ENCODE measurements at places on chromosomes 4 and X.

DNA sequence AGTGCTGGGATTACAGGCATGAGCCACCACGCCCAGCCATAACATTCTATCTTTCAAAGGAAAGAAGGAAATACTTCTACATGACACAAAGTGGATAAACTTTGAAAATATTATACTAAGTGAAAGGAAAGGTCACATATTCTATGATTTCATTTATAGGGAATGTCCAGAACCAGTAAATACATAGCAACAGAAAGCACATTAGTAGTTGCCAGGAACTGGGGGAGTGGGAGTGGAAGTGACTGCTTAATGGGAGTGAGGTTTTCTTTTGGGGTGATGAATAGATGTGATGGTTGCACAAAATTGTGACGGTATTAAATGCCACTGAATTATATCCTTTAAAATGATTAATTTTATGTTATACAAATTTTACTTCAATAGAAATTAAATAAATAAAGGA lies 95.7 kb upstream of the IL15 start:
- DNase-seq = no peak

DNA sequence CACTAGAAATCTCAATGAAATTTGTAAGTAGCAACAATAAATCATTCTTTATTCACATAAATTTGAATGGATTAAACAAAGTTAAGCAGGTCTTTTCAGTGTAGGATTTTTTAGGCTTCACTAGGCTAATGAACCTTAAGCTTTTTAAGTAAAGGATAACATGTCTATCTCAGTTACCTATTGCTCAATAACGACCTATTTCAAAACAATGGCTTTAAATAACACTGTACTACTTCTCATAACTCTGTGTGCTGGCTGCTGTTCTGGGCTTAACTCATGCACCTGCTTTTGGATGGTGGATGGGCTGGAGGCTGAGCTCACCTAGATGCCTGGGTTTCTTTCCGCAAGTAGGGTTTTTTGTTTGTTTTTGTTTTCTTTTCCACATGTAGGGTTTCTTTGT lies 495.0 kb upstream of the SLIT2 start:
- DNase-seq = no peak

DNA sequence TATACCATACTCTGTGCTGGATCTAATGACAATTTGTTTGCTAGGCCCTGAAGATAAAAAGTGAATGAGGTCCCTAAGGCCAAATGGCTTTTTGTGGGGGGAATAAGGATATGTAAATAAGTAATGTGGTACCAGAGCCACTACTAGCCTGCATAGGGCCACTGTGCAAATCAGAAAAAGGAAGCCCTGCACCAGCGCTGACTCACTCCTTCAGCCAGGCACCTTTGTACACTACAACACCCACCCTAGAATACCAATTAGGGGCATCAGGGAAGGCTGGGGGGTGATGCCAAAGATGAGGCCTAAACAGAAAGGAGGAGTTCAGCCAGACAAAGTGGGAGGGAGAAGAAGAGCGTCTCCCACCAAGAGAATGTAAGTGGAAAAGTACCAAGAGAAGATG lies 122.2 kb downstream of the CAMK2D start:
- no peak for DNase-seq

DNA sequence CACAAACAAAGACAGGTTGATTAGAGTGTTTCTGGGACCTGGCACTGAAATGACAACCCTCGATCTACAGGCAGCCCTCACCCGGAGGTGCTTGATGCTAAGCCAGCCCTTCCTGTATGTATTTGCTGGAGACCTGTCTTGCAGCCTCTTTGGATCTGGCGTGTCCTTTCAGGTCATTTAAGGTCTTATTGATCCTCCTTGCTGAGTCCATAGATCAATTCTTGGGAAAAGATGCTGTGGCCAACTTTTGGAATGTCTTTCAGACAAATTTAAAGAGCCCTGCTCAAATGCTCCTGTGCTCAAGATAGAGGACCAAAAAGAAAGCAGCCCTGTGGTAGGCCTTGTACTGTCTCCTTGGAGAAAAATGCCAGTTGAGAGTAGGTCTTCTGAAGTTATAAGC lies 6.8 kb upstream of the SETD7 start:
- DNase-seq = no peak

DNA sequence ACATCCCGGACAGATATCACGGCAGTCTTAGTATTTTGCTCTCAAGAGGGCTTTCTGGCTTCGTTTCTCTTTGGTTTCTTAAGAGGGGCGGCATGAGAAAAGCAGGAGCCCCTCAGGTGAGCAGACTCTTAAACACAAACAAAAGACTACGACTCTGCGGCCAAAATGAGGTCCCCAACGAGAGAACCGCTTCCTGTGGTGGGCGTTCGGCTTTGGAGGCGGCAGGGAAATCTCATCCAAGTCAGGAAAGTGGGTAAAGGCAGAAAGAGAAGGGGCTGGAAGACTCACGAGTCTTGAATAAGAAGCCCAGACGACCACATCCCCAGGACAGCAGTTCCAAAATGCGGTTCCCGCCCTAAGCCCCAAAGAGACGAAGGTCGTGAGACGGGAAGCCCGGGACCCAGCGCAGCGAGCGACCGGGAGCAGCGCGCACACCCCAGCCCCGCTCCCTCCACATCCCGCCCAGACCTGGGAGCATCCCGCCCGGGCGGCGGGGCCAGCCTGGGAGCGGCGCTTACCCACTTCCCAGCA lies 409 bp downstream of the UGDH start:
- peak; percentile 48 for DNase-seq

- DNase-seq = no peak
These were observed 97.0 kb downstream of the CLDN22 start for GRCh38 chr4:183223053-183223452.

- no peak for DNase-seq
These were observed 53.5 kb downstream of the DCLK2 start for GRCh38 chr4:150131581-150132228.

GRCh38 chr4:178387756-178388155 lies 945.5 kb upstream of the AGA start:
- no peak for DNase-seq

- DNase-seq = no peak
These were observed 58.7 kb downstream of the CCKAR start for GRCh38 chr4:26431461-26432180.

GRCh38 chrX:19709812-19710518 lies 177.4 kb downstream of the SH3KBP1 start:
- DNase-seq = no peak

DNA sequence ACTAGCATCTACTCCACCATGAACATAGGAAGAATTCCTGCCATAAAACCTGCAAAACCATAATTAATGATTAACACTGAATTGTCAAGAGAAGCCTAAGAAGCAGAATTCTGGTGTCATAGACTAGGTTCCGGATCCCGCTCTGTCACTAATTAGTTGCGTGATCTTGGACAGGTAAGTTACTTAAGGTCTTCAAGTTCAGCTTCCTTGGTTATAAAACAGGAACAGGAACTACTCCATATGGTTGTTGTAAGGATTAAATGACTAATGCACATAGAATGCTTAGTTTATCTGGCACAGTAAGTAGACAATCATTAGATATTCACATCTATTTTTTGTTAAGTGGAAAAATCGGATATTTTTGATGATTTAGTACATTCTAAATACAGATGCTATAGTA lies 14.3 kb downstream of the G3BP2 start:
- no peak for DNase-seq

- DNase-seq = no peak
These were observed 11.7 kb downstream of the TLR7 start for GRCh38 chrX:12878536-12878935.

Data from caudate nucleus (tissue), 63 donors.